ENCODE measurements at places on chromosomes 13 and 19.
A peak's percentile ranks its signal among the peaks of the same experiment; 100 is the strongest.

DNA sequence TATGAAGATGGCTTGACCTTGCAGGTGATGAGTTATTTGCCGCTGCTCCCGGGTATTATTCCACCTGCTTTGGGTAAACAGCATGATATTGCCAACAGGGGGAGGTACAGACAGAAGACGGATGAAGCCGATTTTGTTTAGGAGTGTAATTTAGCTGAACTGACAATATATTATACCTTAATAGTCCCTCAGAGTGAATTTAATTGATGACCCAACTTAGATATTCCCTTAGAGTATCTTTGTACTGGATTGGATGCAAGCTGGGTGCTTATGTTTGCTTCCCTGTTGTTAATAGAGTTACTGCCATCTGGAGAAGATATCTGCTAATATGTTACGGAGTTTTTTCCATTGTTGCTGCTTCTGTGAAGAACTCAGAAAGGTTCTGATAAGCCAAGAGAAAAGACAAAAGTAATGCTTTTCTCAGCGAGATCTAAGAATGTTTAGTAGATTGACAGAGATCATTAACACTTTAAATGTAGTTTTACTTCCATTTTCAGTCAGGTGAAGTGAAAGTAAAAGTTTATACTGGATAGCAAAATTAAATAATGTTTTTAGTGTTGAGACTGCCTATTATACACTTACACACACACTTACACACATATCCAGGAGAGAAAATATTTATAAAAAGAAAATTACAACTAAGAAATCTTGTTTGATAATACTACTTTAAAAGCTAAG, 2220.8 kb upstream of the PCDH20 start:
- H3K4me3 ChIP-seq: no peak overlapping the region
- H3K27me3 ChIP-seq: no peaks in the 10 kb centered on the region
- H3K27ac ChIP-seq: no peak overlapping the region
- no peaks in the 10 kb centered on the region for H3K4me1 ChIP-seq
- H3K36me3 ChIP-seq: no peaks in the 10 kb centered on the region
- DNase-seq: no peak

GRCh38 chr19:33960566-33960965, 163.9 kb downstream of the KCTD15 start:
- H3K4me1 ChIP-seq: no peaks in the 10 kb centered on the region
- no peaks in the 10 kb centered on the region for H3K36me3 ChIP-seq
- H3K4me3 ChIP-seq: no peak overlapping the region
- no peak overlapping the region for H3K27ac ChIP-seq
- H3K27me3 ChIP-seq: no peaks in the 10 kb centered on the region

- DNase-seq: peak; percentile 73
- peaks cover 34% of the 10 kb centered on the region for H3K36me3 ChIP-seq
- H3K27me3 ChIP-seq: no peaks in the 10 kb centered on the region
- H3K4me1 ChIP-seq: peaks cover 11% of the 10 kb centered on the region
- peak overlapping the region; percentile 70 for H3K4me3 ChIP-seq
Observed at GRCh38 chr19:11196406-11197287, 698 bp downstream of the KANK2 start.

- no peak for DNase-seq
- H3K36me3 ChIP-seq: no peaks in the 10 kb centered on the region
- H3K4me3 ChIP-seq: no peak overlapping the region
- H3K4me1 ChIP-seq: no peaks in the 10 kb centered on the region
Observed at GRCh38 chr13:31996601-31997000, 35.0 kb upstream of the FRY start.

DNA sequence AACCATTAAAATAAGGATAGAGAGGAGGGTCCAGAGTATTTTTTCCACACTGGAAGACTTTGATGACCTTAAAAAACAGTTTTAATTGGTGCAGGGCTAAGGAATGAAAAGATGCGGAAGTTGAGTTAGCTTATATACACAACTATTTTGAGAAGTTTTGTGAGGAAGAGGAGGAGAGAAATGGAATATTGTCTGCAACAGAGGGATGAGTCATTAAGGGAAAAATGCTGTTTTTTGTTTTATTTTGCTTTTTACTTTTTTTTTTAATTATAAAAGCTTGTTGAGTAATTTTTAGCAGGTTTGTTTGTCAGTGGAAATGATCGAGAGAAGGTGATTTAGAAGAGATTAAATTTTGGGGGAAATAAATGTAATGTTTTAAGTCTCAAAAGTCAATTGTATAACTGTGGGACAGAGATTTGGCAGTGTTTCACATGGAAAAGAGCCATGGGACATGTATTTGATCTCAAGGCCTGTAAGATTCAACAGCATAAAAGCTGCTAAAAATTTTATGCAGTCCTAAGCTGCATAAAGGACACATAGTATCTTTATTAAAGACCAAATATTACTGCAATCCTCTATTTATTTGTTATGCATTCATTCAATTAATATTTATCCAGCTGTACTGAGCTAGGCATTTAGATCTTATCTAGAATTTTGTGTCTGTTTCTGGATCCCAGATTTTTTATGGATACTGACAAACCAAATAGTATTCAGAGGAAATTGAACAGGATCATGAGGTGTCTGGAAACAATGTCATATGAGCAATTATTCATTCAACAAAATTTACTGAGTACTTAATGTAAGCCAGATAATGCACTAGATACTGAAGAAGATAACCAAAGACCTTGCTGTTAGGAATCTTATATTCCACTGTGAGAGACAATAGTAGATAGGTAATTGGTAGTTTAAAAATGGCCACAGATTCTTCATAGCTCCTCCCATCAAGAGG, 72.7 kb downstream of the DNAJC15 start:
- DNase-seq: no peak
- H3K27me3 ChIP-seq: no peaks in the 10 kb centered on the region
- H3K4me1 ChIP-seq: no peaks in the 10 kb centered on the region
- no peaks in the 10 kb centered on the region for H3K36me3 ChIP-seq
- H3K4me3 ChIP-seq: no peak overlapping the region
